Occipital lobe (tissue), 3 donors: ENCODE measurements at places on chromosomes 6 and 20. TPM values are rescaled to one million over a fixed set of nuclear protein-coding genes. Genes with fewer than 3 reads are reported as not detected.

Gene TNF
- total RNA-seq: not detected

DNA sequence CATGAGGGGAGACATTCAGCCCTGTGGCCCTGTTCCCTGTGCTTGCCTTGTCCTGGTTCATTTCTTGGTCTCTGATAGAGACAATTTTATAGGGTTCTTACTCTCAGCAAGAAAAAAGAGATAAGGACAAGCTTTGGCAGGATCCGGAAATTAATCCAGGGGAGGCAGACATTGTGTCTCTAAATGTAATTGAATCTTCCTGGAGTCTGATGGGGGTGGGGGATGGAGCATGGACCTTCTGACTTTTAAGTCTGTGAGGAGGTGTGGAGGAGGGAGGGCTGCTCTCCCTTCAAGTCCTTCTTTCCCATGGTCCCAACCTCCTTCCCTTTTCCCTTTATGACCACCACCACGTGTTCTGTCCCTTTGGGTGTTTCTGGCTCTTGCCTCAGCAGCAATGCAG is 512.7 kb downstream of the DHX35 start:
- DNase-seq: no peak

DNA sequence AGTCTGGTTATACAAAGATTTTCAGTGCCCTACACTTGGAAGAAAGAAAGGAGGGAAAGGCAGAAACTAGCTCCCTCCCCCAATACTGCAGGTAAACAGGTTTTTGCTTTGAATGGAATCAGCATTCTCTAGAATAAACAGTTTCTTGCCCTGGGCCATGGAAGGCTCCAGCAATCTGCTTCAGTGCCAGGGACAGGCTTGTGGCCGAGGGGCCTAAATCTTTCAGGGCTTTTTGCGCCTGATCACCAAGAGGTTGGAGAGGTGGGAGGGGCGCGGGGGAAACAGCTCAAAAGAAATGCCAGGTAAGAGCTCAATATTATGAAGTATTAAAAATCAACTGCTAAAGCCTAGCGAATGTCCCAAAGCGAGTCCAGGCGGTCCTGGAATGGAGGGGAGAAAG is 23.8 kb downstream of the TFAP2B start:
- no peak for DNase-seq

DNA sequence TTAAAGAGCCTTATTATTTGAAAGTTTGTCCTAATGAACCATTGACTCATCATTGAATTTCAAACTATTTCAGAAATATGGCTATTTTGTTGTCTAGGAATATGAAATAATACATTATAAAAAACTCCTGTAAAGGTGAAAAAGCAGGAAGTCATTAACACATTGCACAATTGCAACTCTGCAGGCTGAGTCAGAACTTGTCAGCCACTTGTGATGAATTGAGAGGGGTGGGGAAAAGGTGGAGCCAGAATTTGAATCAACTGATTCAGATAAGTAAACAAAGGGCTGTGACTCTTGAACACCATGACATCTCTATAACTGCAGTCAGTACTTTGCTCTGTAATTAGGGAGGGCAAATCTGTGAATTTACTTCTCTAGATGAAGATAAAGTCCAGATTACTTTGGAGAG is 6.0 kb downstream of the C6orf141 start:
- DNase-seq: no peak

- no peak for DNase-seq
These were observed 142.2 kb upstream of the ESR1 start for GRCh38 chr6:151665329-151665728.

DNA sequence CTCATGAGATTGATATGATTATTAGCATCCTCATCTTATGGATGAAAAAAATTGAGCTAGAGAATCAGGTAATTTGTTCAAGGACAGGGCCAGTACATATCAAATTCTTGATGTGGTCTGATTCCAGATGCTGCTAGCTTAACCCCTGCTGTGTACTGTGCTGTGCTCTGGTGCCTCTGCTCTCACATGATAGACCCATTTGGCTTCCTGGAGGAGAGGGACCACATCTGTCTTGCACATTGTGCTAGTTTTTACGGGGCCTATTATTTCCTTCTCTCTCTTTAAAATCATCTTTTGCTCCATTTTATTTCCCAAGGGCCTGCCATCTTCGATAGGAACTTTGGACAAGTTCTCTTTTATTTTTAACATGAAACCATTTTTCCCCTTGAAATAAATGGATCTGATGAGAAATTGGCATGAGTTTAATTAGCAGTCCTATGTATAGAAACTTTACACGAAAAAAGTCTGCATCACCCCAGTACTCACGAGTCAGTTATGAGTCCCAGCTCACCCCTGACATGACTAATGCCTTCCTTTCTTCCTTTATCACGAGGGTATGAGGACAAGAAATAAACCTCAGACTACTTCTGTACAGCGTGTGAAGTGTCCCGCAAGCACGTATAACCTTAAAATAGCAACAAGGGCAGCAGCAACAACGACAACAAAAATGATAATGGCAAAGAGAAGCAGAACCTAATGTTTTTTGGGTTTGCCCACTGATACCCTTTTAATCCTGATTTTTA is 26.5 kb downstream of the CD109 start:
- no peak for DNase-seq

- DNase-seq: no peak
These were observed 814 bp upstream of the ADNP start for GRCh38 chr20:50932016-50932485.

Gene BANF2
- total RNA-seq: not detected
